Left cardiac atrium (tissue), 4 donors: ENCODE measurements at places on chromosomes 7 and 10. TPM values are rescaled to one million over a fixed set of nuclear protein-coding genes. Genes with fewer than 3 reads are reported as not detected.

GCK gene
- 5.6 TPM for total RNA-seq

DNA sequence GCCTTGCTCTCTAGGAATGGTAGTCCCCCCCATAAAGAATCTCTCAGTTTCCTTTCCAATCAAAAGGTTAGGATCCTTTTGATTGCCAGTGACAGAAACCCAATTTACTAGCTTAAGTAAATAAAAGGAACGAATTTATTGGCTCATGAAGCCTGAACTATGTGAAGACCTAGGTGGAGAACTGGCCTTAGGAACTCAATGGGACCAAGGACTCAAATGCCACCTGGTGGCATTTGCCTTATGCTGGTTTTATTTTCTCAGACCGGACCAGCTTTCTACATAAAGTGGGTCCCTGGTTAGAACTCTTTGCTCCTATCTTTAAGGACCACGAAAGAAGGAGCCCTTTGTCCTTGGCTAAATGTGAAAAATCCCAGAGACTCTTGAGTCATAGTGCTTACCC is 25.4 kb downstream of the CFTR start:
- DNase-seq, result no peak

GRCh38 chr7:105876964-105877601 is 684 bp upstream of the ATXN7L1 start:
- peak; percentile 44 for DNase-seq

GRCh38 chr7:91212582-91212981 is 51.7 kb upstream of the FZD1 start:
- no peak for DNase-seq

C7orf33 gene
- not detected for total RNA-seq

- no peak for DNase-seq
Measured at GRCh38 chr10:114553436-114553835, 104.6 kb downstream of the ABLIM1 start.

ZNF479 gene
- total RNA-seq, result not detected

GRCh38 chr7:37281368-37282092 is 167.1 kb downstream of the ELMO1 start:
- DNase-seq, result no peak

GRCh38 chr10:113035732-113036312 is 85.8 kb downstream of the TCF7L2 start:
- DNase-seq, result no peak

DNA sequence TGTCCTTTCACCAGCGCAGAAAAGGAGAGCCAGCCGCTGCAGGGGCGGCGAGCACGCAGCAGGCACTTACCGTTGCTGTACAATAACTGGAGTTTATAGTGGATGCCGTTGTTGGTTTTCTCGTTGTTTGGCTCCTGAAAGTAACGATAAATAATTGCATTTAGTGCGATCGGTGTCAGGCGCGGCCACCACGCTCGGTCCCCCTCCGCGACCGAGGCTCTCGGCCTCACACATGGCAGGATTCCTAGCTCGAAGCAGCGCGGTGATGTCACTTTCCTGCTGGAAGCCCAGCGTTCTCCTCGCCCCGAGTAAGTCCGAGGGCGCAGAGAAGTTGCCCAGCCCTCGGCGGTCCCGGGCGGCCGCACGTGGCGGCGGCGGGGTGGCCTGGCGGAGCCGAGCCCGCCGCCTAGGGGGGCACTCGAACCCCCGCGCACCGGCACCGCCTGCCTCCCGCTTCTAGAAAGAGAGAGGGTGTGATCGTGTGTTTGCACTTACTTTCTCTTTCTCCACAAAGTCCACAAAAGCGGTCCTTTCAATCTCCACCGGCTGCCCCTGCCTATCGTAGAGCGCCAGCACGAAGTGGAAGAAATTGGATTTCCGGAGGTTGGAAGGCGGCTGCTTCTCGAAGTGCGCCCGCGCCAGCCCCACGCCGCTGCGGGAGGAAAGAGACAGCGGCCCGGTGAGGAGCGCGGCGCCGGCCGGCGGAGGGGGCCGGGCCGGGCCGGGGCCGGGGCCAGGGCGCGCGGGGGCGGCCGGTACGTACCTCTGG is 1.0 kb downstream of the EBF3 start:
- no peak for DNase-seq

DNA sequence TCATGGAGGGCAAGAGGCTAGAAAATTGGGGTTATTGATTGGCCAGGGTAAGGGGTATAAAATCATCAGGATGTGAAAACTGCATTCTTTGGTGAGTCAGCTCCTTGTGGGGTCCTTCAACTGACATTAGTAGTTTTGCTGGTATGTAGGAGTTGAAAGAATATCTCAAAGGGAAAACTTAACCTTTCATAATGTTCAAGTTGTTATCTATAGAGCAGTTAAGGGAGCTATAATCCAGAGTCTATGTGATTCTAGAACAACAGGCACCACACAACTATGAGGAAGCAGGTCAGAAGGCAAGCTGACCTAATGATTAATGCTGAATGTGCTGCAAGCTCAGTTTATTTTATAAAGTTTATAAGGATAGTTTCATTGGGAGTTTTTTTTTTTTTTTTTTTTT is 13.7 kb downstream of the PRPS1L1 start:
- DNase-seq, result no peak

GRCh38 chr7:1463676-1464223 is 4.5 kb upstream of the MICALL2 start:
- DNase-seq, result no peak

- DNase-seq, result no peak
Measured at GRCh38 chr10:19853831-19854230, 37.6 kb downstream of the PLXDC2 start.

DNA sequence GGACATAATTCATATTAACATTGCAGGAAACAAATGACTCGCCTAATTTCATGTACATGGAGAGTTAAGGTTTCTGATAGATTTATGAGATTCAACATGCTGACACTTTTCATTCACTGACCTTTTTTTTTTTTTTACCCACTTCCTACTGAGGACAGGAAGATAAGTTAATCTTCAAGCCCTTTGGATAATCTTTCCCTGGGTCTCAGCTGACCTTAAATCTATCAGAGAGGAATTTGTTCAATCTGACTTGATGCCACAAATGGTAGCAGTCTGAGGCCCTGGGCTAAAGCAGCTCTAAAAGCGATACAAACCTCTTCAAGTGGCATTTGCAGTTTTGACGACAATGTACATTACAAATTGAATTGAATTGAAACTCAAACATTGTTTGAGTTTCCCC is 493.3 kb upstream of the SORCS1 start:
- DNase-seq, result no peak

HACD1 gene
- 104 TPM for total RNA-seq

GSTO2 gene
- 0.92 TPM for total RNA-seq

CTNNA3 gene
- total RNA-seq, result 48.7 TPM

DNA sequence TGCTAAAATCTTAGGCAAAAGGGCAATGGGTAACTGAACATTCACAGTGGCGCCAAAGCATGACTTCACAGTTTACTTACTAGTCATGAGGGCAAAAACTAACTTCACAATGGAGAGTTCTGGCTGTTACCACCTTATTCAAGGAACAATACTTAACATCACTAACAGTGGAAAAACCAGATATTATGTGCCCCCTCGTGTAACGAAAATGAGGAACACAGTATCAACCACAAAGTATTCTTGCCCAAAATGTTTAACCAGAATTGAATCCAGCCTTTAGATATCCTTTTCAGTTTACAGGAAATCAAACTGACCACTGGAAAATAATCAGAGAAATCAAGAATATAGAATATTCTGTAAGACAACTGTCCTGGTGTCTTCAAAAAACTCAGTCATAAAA is 9.5 kb downstream of the C7orf25 start:
- no peak for DNase-seq

DNA sequence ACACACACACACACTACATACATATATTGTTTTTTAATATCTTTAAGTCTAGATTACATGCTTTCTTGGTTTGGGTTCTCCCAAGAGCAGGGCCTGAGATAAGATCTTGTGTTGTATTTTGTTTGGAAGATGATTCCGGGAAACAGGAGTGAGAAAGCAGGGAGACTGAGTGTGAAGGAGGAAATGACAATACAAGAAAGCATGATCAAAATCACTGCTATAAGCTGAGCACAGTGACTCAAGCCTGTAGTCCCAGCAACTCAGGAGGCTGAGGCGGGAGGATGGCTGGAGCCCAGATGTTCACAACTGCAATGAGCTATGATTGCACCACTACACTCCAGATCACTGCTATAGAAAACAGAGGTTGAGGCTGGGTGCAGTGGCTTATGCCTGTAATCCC is 267.6 kb downstream of the SKIDA1 start:
- no peak for DNase-seq

GRCh38 chr10:5047912-5048628 is 44.4 kb upstream of the AKR1C2 start:
- no peak for DNase-seq

CFAP43 gene
- total RNA-seq, result not detected

DNA sequence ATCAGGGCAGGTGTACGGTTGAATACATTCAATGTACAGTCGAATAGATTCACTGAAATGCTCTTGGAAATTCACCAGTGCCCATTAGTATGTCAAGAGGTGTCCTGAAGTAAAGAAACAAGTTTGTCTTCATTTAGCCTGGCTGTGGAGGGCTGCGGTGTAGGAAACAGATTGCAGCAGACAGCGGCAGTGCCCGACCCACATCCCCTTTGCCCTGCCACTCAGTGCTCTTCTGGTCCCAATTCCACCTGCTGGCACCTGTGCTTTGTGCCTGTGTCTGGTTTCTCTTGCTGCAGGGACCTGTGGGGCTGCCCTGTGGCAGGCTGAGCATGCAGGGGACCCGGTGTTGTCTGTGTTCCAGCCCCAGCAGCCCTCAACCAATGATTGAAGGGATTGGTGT is 183.7 kb downstream of the RPS24 start:
- no peak for DNase-seq

GRCh38 chr7:25967278-25968204 is 184.5 kb upstream of the NFE2L3 start:
- no peak for DNase-seq

- no peak for DNase-seq
Measured at GRCh38 chr7:70071766-70072165, 473.5 kb downstream of the AUTS2 start.

C10orf95 gene
- total RNA-seq, result not detected

IDI2 gene
- not detected for total RNA-seq
